AG04449 (cell line): ENCODE measurements at places on chromosomes 12 and 14.

- no peak for DNase-seq
Measured at GRCh38 chr14:61355892-61356325, 34.5 kb downstream of the PRKCH start.

DNA sequence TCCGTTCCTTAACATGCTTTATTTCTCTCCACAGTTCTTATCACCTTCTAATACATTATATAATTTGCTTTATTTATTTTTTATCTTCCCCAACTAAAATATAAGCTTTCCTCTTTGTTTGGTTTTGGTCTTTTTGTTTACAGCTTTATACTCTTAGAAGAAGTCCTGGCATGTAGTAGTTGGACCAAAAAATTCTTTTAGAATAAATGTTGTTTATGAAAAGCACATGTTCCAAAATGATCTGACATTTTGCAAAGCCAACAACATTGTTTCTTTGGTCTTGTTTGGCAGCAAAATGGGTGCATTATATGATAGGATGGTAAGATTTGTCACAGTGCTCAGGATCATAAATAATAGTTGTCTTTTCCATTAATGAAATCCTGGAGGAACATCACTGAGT is 312.5 kb downstream of the LRIG3 start:
- DNase-seq: no peak

GRCh38 chr12:113880326-113880725 is 85.8 kb downstream of the RBM19 start:
- no peak for DNase-seq

DNA sequence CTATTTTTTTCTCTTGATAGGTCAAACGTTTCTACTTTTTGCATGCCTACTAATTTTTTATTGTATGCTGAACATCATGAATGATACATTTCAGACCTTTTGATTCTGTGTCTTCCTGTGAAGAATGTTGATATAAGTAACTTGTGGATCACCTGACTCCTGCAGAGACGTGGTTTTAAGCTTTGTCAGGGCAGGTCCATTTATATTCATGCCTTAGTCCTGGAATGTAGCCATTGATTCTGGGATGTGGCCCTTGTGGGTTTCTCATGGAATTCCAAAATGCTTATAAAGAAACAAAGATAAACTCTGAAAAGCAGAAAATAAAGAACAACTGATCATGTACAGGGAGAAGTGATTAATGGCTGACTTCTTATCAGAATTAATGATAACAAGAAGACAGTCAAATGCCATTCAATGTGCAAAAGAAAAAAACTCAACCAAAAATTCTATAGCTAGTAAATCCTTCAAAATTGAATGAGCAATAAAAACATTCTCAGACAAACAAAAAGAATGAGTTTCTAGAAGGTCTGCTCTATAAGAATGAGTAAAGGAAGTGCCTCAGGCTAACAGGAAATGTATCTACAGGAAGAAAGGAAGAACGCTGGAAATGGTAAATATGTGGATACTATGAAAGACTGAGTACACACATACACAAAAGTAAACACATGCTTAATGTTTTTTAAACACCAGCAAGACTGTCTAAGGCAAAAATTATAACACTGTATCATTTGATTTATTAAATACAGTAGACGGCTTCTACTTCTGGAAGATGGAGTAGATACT is 284.8 kb upstream of the DIO3 start:
- no peak for DNase-seq

- no peak for DNase-seq
Measured at GRCh38 chr12:31523306-31523705, 67.6 kb downstream of the DENND5B start.

DNA sequence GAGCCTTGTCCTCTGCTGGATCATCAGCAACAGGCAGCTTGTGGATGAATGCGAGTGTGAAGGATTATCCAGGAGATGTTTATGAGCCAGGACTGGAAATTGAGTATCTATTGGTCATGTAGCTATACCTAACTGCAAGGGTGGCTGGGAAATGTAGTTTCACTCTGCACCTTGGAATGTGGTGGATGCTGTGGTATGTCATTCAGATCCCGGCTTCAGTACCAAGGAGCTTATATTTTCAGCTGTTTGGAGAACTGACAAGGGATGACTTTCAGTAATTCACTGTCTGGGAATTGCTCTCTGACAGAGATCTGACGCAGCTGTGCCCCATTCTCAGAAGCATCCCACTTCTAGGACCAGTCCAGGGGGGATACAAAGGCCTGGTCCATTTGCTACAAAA is 792.3 kb upstream of the NOVA1 start:
- no peak for DNase-seq

GRCh38 chr14:49306152-49306751 is 279.9 kb downstream of the RPS29 start:
- DNase-seq: no peak

GRCh38 chr12:15728118-15728598 is 61.0 kb downstream of the EPS8 start:
- DNase-seq: peak; percentile 53

DNA sequence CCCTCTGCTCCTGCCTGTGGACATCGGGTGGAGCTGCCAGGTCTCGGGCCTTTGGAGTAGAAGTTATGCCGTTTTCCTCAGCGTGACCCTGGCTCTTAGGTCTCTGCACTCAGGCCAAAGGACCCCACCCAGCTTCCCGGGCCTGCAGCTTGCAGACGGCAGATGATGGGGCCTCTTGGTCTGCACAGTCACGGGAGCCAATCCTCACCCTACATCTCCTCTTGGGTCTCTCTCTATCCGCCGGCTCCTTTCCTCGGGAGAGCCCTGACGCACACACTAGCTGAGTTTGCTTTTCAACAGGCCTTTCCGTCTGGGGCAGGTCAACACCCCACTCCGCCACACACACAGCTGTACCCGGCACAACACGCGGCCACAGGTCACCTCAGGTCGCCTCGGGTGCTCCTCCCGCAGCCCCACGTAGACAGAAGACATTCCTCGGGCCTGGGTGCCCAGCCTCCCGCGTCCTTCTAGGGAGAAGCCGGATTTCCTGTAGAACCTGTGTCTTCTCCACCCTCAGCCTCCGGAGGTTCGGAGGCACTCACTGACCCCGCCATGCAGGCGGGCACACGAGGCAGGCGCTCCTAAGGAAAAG is 9.9 kb downstream of the GALNT9 start:
- DNase-seq: no peak

- no peak for DNase-seq
Measured at GRCh38 chr12:90074086-90074485, 365.4 kb upstream of the ATP2B1 start.

DNA sequence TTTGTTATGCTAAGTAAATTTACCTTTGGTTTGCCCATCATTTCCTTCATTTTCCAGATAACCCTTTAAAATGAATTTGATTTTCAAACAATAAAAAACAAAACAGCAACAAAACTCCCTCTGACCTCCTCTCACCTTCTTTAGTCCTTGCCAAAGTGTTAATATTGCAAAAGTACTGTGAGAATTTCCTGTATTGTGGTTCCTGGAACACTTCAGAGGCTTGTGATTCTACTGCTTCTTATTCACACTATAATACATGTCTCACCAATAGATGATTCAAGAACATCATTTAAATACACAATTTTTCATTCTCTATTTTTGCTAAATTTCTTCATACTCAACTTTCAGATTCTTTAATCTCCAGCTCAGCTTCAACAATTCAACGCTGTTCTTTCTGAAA is at the start of gene KLRD1:
Gene KLRD1, plus strand, starts transcription at position 241 of the 400 bp plus-strand sequence. CDS start 208 bp downstream, outside the sequence.
- DNase-seq: no peak

DNA sequence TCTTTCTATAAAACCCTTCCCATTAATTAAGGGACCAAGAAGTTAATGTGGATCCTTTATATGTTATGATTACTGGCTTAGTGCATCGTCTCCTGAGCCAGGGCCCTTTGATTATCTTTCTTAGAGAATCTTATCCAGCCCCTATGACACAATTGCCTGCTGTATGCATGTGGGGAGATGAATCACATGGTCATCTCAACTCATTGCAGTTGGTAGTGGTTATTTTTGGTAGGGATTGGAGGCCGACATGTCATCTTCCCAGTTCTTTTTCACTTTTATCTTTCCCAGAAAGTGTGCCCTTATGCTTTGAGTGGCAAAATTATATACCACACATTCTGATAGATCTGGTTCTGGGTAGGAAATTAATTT is 26.0 kb downstream of the ZNF664 start:
- DNase-seq: no peak

- no peak for DNase-seq
Measured at GRCh38 chr14:69876848-69877306, 2.3 kb upstream of the SMOC1 start.

DNA sequence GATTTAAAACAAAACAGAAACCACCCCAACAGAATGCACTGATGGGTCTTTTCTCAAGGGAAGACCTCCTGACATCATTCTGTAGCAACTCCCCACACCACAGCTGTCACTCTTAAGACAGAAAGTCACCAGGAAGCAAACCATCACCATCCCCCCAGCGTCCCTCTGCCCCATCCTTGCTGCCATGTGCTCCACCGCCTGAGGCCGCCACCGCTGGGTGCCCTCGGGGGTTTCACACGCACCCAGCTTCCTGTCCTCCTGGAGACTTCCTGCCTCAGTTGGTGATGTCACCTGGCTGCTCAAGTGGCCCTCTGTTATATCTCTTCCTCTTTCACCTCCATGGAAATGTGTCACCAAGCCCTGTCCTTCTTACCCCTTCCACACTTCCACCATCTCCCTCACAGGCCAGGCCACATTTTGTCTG is 71.4 kb upstream of the GPR68 start:
- no peak for DNase-seq

GRCh38 chr12:72197790-72198189 is 74.4 kb upstream of the TRHDE start:
- DNase-seq: no peak

GRCh38 chr14:44941591-44941990 is 20.2 kb downstream of the KLHL28 start:
- DNase-seq: no peak

- DNase-seq: no peak
Measured at GRCh38 chr12:6771091-6771495, 1.2 kb upstream of the LAG3 start.

- DNase-seq: no peak
Measured at GRCh38 chr12:120528861-120529525, at the start of gene COQ5. TSS of gene COQ5 (minus strand) at chr12:120529158. CDS start at chr12:120529141, 17 bp downstream.

DNA sequence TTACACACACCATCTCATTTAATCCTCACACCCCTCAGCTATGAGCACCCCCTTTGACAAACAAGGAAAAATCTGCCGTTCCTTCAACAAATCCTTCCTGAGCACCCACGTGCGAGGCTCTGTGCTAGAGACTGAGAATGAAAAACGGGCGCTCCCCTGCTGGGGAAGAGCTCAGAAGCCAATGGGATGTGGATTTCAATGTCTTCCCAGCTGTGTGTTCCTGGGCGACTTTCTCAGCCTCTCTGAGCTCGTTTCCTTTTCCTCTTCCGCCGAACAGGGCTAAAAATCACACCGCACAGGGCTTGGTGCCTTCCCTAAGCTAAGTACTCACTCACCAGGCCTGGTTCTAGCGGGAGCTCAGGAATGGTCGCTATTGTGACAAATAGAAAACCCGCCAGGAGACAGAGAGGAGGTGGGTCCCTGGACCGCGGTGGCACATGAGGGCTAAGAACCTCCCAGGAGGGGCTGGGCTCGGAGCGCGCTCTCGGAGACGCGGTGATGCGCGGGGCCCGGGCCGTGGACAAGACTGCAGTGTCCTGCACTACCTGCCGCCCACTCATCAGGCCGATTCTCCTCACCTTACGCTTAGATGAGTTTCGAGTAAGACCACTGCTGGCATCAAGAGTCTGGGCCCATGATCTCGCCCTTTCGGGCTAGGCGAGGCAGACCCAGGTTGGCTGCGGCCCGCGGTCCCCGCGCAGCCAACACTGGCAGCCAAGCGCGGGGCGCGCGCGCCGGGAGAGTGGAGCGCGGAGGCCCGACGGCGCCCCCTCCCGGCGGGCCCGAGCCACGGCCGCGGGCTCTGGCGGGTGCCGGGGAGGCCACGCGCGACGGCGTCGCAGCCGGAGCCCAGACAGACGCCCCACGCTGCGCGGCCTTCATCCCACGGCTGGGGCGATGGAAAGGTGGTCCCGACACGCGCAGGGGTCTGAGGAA is 17.0 kb downstream of the ZDHHC22 start:
- DNase-seq: no peak

DNA sequence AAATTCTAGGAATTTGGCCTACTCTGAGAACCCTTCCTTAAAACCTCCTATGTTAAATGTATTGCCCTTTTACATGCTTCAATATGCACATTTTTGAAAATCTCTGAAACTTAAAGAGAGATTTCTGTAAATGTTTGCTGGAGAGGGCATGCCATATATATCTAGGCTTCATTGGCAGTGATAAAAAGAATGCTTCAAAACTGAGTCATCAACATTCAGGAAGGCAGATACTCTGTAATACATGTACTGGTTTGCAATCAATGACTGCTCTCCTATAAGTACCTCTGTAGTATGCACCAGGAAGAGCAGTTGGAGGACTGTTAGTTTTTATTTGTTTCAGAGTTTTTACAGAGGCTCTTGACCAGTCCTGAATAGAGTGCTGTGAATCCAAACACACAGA is 739.9 kb downstream of the SLC16A7 start:
- DNase-seq: peak; percentile 53

- DNase-seq: no peak
Measured at GRCh38 chr14:80464531-80465149, 253.3 kb upstream of the DIO2 start.

- no peak for DNase-seq
Measured at GRCh38 chr12:65728455-65728847, 95.8 kb upstream of the HMGA2 start.

GRCh38 chr12:90959032-90959431 is 4.1 kb upstream of the CCER1 start:
- no peak for DNase-seq

- DNase-seq: no peak
Measured at GRCh38 chr12:56537546-56537945, 15.9 kb downstream of the RBMS2 start.

DNA sequence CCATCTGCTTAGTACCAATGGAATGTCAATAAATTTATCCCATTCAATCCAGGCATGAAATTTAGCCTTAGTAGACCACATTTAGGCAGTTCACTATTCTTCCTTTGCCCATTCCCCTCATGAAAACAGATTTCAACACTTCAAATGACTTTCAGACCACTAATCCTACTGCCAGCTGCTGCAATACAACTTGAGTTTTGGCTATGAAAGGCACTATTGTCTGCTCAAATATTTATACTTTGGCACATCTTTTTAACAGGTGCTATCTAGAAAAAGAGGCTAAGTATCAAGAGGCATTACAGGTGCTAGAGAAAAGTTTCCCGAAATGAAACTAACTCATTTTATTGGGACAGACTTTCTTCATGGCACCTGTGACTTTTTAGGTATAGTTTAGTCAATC is 499.8 kb downstream of the C12orf50 start:
- DNase-seq: no peak

- DNase-seq: peak; percentile 71
Measured at GRCh38 chr12:96445691-96446583, 43.4 kb upstream of the CFAP54 start.

GRCh38 chr14:41607304-41607775 is 664 bp downstream of the LRFN5 start:
- no peak for DNase-seq
